ENCODE measurements at places on chromosomes 6 and 20.

- DNase-seq, result no peak
These were observed 98.3 kb downstream of the CDC5L start for GRCh38 chr6:44485601-44486401.

GRCh38 chr6:112305795-112306564 lies 41.1 kb upstream of the RFPL4B start:
- DNase-seq, result no peak

DNA sequence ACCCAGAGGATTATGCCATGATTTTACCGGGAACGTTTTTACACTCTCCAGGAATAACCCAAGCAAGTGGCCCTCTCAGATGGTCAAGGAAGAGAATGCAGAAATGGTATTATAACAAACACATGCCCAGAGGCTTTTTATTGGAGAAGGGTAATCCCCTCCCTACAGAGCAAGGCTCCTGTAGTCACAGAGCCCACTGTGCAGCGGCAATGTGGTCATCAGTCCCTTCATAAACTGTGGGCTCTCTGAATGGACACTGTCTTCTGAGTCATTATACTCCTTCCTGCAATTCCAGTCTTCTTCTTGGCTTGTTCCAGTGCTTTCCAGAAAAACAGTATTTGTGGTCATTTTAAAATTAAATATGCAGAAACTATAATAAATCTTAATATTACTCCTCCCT lies 74.7 kb downstream of the LAMA4 start:
- no peak for DNase-seq

GRCh38 chr20:16352321-16352720 lies 220.9 kb downstream of the KIF16B start:
- DNase-seq, result no peak

DNA sequence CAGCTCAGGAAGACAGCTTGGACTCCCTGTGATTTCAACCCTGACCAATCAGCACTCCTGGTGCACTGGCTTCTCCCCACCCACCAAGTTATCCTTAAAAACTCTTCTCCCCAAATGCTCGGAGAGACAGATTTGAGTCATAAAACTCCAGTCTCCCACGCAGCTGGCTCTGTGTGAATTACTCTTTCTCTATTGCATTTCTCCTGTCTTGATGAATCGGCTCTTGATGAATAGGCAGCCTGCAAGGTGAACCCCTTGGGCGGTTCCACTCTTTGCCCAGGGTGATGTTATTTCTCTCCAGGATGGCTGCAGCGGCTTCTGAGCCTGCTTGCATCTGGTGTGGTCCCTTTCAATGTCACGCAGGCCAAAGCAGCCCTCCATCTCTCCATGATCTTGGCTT lies 12.4 kb downstream of the SLC52A3 start:
- DNase-seq, result no peak

- DNase-seq, result no peak
These were observed 177.0 kb downstream of the TTLL2 start for GRCh38 chr6:167501831-167502385.

- no peak for DNase-seq
These were observed 120.2 kb downstream of the TINAG start for GRCh38 chr6:54428431-54428830.

DNA sequence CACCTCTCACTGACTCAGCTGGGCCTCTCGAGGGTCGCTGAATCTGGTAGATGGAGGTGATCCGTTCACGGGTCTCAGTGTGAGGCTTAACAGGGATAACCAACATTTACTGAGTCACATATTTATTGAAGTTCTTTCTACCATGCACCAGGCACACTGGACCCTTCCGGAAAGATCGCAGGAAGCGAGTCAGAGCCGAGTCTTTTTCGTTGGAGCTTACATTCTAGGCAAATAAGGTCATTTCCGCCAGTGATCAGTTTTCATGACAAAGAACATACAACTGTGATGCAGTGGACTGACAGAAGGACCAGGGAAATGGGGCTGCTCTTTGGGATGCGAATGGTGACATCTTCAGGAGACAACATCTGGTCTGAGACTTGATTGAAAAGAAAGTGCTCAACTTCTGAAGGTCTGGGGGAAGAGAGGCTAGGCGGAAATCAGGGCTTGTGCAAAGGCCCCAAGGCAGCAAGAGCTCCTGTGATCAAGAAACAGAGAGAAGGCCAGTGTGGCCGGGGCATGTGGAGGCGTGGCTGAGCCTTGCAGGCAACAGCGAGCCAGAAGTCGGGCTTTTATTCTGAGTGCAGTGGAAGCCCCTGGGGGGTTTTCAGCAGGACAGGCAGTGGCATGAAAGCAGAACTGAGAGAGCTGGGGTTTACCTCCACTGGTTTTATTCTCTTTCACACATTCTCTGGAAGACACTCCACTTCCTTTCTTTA lies 56.7 kb downstream of the APCDD1L start:
- no peak for DNase-seq

DNA sequence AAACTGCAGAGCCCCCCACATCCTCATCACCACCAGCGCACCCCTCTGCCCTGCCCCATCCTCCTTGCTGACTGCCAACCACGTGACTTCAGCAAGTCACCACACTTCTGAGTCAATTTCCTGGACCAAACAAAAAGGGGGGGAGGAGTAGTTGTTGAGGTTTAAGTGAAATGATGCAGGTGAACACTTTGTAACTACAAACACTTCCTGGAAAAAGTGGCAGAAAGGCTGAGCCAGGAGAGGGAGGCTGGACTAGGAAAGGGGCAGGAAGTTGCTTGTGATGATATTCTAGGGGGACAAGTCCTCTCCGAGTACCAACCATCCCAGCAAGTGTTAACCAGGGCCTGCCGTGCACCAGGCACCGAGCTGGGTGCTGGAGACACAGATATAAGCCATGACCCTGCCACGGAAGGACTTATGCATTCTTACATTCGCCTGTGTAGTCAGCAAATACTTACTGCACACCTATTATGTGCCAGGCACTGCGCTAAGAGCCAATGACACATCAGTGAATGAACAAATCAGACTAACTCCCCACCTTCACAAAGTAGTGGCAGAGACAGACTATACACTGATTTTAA lies 67.3 kb downstream of the PREX1 start:
- peak; percentile 42 for DNase-seq

DNA sequence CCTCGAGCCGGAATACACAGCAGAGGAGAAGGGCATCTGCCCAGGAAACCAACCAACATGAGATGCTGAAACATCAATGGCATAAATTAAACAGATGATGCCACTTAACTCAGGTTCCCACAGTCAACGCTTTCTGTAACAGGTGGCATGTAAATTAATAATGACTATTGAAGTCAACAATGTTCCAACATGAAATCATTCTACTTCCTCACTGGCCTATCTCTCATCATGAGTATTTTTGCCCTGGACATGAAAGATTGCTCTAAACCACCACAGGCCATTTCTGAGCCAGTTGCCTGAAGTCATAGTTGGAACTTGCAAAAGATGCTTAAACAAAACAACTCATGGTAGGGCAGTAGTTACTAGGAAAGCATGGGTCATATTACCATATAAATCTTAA lies 397.9 kb upstream of the JARID2 start:
- no peak for DNase-seq

All from suppressor macrophage treated with lipopolysaccharide for 4 hours (primary cell).